NCI-H524 treated with DMSO at 0.1 percent for 48 hours (cell line): ENCODE measurements at places on chromosomes 7 and 10.

- DNase-seq = no peak
Observed at GRCh38 chr10:49624629-49625028, 10.8 kb downstream of the CHAT start.

DNA sequence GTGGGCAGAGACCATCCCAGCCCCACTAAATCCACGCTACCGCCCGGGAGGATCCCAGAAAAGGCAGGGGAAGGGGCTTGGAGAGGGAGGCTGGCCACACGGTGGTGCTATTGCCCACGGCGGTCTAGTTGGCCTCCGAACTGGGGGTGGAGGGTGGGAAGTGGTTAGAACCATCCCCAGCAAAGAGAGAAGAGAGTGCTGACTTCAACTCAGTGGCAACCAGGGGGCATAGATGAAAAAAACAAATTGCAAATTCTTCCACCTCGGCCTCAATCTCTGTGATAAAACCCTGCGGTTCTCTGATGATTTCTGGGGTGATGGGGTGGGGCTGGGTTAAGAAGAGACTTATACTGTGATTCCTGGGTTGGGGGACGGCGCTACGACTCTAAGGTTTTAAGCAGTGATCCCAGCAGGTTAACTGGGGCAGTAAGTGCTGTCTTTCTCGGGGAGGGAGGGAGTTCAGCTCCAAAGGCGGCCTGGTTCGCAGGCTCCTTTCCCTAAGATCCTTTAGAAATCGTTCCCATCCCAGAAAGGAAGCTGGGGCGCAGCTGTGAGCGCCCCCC is 154.5 kb upstream of the LYZL2 start:
- DNase-seq = peak; percentile 12

- DNase-seq = no peak
Observed at GRCh38 chr10:79079490-79080355, 11.0 kb downstream of the ZMIZ1 start.

- peak; percentile 9 for DNase-seq
Observed at GRCh38 chr7:79452032-79452494, 1.4 kb downstream of the MAGI2 start.

DNA sequence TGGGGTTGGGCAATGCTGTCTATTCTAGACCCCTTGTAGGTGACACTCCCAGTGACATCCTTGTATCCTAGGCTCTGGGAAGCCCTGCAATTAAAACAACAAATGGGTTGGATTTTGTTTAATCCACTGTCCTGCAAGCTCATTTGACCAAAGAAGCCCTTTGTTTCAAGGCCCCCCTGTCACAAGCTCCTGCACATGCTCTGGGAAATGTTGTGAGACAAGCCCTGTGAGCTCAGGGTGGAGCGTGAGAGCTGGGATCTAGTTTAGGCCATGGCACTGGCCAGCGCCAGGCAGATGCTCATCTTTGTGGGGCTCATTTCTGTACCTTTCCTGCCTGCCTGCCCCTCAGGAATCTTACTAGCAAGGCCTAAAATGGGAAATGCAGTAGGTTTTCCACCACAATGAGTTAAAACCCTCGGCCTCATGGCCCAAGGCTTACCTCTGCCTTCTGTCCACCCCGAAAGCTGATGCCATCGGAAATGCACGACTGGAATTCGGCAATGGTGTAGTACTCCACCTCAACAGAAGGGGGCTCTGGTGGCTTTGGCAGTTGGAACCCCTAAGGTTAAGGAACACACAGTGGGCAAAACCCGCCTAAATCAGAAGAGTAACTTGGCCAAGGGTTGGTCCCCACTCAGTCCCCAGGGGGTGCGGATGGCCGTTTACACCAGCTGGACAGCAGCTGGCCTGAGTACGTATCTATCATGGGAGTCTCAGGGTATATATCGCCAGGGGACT is 112.0 kb downstream of the NEURL1 start:
- DNase-seq = no peak

DNA sequence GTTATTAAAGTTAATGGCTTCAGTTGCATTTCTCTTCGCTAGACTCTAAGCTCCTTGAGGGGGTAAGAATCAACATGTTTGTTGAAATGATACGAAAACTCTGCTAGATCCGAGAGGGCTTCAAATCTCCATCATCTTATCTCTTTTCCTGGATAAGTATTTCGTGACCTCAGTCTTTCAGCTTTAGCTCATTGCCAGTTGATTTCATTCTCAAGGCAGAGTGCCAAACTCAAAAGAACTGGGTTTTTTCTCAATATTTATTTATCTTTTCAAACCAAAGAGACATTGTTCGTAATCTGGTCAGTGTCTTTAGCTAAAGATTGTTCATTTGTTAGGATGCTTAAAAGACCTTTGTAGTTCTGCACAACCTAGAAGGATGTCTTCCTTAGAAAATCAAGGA is 108.9 kb downstream of the ARID5B start:
- DNase-seq = no peak

- no peak for DNase-seq
Observed at GRCh38 chr7:134126146-134126545, 994 bp upstream of the LRGUK start.
